CD4-positive, alpha-beta T cell (primary cell): ENCODE measurements at places on chromosomes 3 and 15.

DNA sequence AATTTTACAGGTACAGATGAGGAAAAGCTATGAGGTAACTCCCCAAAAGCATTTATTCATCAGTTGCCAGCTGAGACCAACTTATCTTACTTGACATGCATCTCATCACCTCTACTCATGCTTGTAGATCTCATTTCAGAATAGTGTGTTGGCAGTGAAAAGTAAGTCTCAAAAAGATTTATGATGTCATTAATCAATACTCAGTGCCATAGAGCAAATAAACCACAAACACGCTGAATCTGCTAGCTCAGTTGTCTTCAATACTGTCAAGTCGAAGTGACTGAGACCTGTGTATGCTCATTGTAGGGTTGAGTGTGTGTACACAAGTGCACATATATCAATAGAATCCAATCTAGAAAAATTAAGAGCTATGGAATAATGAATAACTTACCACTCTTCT is 413.5 kb downstream of the CNTN3 start:
- no peak for DNase-seq

GRCh38 chr3:147030274-147030673 is 376.1 kb downstream of the ZIC4 start:
- DNase-seq, result no peak

GRCh38 chr3:155110022-155110421 is 29.9 kb downstream of the MME start:
- DNase-seq, result no peak

DNA sequence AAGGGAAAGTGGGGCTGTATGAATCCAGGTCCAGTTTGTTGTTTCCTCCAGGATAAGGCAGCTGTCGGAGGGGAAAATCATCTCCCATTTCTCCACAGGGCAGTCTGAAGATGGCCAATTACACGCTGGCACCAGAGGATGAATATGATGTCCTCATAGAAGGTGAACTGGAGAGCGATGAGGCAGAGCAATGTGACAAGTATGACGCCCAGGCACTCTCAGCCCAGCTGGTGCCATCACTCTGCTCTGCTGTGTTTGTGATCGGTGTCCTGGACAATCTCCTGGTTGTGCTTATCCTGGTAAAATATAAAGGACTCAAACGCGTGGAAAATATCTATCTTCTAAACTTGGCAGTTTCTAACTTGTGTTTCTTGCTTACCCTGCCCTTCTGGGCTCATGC is 911 bp downstream of the CCRL2 start:
- no peak for DNase-seq

- no peak for DNase-seq
These were observed 32.4 kb downstream of the KLHL18 start for GRCh38 chr3:47315069-47315647.

GRCh38 chr15:89356634-89357298 is 22.1 kb upstream of the POLG start:
- no peak for DNase-seq

- no peak for DNase-seq
These were observed 122.1 kb downstream of the AQP9 start for GRCh38 chr15:58260205-58260724.

DNA sequence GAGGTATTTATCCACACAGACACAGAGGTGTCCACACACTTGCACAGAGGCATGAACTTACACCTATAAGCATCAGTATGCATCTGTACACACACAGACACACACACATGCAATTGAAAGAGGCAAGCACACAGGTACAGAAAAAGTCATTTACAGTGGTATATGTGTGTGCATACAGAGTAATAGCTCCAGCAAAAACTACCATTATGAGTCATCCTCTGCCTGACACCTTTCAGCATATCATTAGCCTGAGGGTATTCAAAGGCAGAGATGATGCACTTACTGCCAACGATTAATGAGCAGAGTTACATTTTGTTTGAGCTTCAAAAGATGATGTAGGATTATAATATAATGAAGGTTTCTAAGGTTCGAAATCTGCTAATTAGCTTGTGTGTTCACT is 100.3 kb upstream of the TPRG1 start:
- DNase-seq, result no peak

DNA sequence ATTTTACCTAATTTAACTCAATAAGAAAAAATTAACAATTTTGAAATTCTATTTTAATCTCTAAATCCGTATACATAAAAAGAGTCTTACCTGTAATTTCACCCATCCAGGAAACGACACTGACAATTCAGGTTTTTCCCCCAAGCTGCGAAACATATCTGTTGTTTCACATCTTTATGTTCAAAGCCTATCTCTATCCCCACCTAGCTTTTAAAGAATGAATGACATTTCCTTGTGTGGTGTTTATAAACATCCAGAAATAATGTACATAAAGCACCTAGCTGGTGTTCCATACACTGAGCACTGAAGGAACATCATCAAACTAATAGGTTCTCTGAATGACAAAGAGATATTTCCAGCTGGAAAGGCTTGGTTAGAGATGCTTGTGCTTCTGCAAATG is 867.8 kb downstream of the SQOR start:
- no peak for DNase-seq

DNA sequence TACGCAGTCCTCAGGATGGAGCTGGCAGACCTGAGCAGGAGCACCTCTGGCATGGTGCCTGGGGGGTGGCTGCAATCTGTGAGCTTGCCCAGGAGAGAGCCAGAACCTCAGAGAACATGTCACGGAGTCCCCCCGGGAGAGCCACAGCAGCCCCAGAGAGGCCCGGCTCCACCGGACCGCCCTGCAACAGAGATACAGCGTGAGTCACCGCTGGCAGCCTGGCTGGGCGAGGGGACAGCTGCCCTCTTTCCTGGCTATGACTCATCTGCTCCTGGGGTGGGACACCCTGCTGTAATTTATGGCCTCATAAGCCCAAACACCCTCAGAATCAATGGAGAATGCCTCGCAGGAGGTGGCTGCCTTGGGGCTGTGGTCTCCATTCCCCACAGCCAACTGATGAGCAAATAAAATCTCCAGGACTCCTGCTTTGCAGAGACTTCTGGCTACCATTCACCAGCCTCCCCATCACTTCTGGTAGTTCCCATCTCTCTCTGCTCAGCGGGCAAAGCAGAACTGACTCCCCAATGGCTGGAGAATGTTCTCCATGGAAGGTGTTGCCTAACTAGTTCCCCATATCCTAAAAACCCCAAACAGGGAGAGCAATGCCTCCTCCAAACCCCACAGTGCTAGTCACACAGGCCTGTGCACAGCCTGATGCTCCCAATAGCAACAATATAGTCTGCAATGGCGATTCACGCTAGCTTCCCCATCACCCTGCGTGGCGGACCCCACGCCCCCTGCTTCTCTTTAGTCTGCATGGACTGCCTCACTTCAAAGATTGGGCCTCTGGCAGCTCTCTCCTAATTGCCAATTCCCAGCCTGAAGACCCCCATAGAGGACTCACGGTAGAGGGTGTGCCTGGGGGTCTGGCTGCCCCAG is 21.6 kb downstream of the ACSBG1 start:
- DNase-seq, result no peak

DNA sequence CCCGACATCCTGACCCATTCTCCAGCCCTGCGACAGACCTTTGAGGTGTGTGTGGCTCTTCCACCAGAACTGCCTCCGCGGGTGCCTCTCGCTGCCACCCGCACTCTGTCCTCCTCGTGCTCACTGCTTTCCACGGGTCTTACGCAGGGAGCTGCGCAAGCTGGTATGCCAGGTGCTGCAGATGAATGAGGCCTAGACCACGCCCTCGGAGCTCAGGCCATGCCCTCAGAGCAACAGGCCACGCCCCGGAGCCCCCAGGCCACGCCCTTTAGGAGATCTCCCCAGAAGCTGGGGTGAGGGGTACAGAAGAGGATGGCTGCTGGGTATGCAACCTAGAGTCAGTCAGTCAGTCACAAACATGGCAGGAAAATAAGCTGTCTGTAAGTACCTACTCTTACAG is 300.3 kb downstream of the GABRG3 start:
- DNase-seq, result no peak

DNA sequence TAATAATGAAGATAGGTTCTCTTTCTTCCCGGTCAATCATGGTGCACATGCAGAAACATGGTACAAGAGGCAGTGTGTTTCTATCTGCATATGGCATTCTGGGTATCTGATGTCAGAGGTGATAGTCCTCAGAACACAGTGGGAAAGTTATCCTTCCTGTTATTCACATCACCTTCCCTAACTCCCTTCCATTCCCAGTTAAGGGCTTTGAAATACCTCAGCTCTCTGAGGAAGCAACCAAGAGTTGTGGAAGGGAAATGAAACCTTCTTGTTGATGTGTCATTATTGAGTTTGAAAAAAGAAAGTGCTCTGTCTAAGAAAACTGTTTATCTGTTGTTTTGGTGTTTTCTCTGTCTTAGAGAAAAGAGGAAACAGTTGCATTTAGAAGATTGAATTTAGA is 21.9 kb upstream of the P2RY13 start:
- DNase-seq, result no peak

DNA sequence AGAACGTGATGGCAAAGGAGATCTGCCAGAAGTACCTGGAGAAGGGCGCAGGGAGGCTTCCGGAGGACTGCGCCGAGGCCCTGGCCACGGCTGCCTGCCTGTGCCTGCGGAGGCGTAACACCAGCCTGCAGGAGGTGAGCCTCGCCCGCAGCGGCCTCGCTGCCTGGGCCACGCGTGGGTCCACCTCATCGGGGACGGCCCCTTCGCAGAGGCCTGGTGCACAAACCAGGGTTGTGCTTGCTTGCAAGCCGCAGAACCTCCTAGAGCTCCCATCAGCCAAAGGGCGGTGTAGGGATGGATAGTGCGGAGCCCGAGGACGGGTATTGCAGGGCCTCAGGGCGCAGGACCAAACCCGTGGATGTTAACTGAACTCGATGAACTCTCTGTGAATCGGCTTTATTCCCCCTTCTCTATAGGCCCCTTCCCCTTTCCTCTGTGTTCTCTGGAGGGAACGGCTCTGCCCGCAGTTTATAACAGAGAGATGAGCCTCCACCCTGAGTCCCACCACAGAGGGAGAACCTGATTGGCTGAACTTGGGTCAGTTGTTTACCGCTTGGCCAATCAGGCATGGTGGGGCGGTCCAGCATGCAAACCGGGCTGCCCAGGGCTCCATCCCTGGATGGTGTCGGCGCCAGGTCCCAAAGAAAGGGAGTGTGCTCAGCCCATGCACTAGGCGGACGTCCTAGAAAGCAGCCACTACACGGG is 13.6 kb upstream of the TATDN2 start:
- no peak for DNase-seq

GRCh38 chr3:193614430-193614829 is 21.4 kb downstream of the OPA1 start:
- DNase-seq, result no peak

GRCh38 chr3:16249336-16249735 is 15.4 kb downstream of the DPH3 start:
- no peak for DNase-seq

- no peak for DNase-seq
These were observed 29.1 kb upstream of the GNB5 start for GRCh38 chr15:52220251-52220650.

- DNase-seq, result no peak
These were observed 764.2 kb upstream of the ARRDC4 start for GRCh38 chr15:97196048-97197014.

DNA sequence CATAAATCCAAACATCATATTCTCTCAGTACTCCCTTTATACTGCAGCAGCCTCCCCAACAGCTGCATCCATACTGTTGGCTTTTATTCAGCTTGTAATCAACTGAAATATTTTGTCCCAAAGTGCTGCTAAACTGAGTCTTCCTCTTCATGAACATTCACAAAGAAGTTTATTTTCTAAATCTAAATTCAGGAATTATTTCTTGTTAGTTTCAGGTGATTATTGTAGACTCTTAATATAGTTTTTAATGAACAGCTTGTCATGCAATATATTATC is 269.3 kb upstream of the UBE2E2 start:
- DNase-seq, result no peak

DNA sequence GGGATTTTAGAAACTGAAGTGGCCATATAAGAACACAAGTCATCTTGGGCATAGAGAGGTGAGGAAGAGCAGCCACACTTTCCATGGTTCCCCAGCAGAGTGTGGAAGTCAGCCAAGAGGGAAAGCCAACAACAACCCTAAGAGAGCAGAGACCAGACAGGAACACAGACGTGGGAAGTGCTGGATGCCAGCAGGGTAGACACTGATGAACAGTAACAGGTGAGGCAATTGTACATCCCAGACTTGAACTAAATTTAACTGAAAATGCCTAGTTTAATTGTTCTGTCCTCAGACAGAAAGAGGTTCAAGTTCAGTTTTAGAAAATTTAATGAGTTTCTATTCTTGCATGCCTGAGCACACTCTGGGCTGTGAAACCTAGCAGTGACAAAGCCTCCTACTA is 212.1 kb downstream of the ATP8B4 start:
- DNase-seq, result no peak
